D721Med (cell line): ENCODE measurements at places on chromosomes 6 and 20.

GRCh38 chr6:116298973-116299372 lies 19.2 kb upstream of the TSPYL1 start:
- DNase-seq, result no peak

- DNase-seq, result peak; percentile 98
Measured at GRCh38 chr20:48657426-48658197, 170.2 kb downstream of the PREX1 start.

DNA sequence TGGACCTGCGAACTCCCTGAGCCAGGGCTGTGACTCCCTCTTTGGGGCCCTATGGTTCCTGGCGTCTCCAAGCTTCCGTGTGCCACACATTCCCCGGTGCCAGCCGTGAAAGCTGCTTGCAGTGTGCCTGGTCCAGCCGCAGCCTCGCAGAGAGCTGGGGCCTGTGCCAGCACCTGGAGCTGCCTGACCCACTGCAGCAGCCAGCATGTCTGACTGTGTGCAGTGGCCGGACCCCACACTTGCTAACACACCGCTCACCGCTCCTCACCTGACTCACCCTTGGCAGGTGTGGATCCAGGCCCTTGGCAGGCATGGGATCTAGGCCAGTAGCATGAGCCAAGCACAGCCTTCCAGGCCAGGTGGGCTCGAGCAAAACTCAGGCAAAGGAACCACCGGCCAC lies 227.5 kb downstream of the OTOR start:
- DNase-seq, result no peak

DNA sequence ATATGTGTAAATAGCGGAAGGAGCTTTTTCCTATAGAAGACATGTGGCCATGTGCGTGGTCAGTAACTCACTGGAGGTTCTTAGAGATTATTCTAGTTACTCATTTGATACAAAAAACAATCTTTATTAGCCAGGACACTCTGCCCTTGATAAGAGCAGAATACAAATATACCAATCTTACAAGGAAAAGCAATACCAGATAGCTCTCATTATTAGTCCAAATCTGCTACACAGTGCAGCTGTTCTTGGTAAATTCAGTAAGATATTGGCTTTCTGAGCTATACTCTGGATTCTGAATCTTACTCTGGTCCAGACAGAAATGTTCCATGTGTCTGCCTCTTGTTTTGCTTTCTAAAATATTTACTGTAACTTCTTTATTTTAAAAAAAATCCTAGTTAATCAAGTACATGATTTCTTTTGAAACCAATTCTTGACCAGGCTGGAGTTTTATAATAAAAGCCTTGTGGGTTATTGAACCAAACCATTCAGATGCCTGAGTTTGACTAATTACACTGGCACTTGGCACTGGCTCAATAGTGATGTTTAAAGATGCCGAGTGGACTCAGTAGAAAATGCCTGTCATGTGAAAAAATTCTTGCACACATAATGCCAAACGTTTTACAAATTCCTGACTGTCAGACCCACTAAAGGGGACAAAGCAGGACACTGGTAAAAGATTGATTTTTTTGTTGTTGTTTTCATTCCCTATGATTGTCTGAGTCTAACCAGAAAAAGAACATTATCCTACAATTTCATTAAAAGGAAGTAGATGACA lies 242.8 kb upstream of the TCF21 start:
- DNase-seq, result no peak

- no peak for DNase-seq
Measured at GRCh38 chr6:33609528-33609927, 11.6 kb upstream of the ITPR3 start.

DNA sequence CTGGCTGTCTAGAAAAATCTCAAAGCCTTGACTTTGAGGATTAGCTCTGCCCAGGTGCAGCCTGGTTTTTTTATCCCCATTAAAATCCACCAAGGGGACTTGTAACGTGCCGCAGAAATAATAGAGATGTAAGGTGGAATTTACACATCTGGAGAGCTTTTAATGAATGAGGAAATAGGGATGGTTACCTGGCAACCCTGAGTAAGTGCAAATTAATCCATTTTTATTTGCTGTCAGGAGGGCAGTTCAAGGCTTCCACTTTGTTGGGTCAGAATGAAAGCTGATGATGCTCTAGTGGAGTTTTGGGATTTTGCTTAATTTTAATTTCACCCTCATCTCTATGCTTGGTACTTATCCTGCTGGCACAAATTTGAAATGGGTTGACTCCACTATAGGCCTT lies 163.4 kb upstream of the CEP162 start:
- no peak for DNase-seq

GRCh38 chr20:13436530-13436929 lies 202.2 kb downstream of the TASP1 start:
- DNase-seq, result no peak
